NCI-H2171 treated with DMSO at 0.1 percent for 48 hours (cell line): ENCODE measurements at places on chromosomes 13 and 19.

- no peak for DNase-seq
Measured at GRCh38 chr13:77521194-77521593, 14.3 kb upstream of the SCEL start.

DNA sequence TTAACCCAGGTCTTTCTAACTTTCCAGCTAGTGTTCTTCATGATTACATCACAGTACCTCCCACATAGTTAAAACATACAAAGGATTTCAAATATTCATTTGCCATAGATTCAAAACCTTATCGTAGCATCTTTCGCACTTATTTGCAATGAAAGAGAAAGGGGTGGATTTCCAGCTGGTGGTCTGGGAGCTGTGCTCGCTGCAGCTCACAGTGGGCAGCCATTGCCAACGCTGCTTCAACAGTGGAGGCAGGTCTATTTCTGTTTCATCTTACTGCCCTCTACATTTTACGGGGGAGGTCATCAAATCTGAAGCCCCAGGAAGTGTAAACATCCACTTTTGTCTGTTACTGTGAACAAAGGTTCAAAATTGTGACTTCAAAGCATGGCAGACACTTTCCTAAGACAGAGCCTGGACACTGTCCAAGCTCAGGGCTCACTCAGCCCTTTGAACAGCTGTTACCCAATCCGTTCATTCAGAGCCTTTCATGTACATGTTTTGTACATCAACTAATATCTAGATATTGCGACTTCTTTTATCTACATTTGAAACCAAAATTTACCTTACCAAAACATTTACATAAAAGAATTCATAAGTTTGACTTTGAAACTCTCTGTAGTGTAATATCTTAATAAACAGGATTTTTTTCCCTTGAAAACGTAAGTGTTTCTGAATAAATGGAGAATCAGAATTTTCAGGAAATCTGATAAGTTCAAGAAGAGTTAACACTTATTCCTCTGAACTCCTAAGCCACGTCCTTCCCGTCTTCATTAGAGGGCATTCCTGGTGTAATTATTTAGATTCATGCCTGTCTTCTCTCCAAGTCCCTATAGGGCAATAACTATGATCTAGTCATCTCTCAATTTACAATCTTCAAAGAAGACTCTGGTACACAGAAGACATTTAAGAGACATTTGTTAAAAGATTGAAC lies 25.1 kb downstream of the STARD13 start:
- no peak for DNase-seq

- DNase-seq: peak; percentile 94
Measured at GRCh38 chr19:45469132-45469944, 1.5 kb downstream of the FOSB start.

DNA sequence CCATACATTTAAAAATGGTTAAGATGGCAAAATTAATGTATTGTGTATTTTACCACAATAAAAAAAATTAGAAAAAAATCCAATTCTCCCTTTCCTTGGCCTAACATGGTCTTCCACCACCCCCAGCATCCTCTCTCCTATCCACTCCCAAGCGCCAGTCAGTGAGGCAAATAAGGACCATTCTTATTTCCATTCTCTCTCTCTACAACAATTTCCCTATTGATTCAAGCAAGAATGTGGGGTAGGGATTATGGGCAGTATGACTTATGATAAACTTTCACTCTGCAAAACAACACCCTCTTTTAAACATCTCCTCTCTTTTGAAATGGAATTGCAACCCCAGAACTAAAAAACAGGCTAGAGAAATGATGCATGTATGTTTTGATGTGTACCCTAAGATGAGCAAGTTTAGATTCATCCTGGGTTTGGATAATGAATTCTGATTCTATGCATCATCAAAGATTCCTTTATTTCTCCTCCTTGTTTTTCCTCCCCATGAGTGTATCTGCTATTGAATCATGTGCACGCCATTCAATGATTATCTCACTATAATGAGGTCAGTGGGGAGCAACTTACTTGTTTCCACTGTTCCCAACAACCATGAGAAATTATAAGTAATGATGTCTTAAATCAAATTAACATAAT lies 3.5 kb downstream of the STARD13 start:
- no peak for DNase-seq

- DNase-seq: no peak
Measured at GRCh38 chr13:106610486-106610885, 42.5 kb upstream of the ARGLU1 start.

DNA sequence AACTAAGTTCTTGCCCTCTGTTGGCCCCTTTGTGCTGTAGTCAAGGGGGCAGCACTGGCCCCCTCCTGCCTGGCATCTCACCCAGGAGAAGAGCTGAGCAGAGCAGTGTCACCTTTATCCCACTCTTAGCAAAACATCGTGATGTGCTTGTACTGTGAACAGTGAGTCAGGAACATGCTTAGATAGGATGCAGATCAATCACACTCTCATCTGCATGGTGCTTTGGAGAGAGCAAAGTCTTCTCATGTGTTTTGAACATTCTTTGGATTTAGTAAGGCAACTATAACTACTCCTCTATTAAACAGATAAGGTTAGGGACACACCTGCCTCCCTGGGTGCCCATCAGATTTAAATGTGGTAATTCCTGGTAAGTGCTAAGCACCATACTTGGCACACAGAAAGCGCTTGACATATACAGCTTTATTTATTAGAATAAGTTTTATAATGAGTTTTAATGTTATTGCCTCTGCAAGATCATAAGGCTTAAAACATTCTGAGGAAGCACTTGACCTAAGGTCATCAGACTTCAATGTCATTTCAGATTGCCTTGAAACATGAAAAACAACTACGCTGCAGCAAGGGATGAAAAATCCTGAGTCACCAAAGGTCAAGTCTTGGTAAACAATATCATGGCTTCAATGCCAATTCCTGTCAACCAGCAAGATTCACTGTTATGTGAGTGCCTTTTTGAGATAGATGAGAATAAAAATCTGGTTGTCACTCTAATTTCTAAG lies 82.4 kb upstream of the IRS2 start:
- DNase-seq: no peak

- no peak for DNase-seq
Measured at GRCh38 chr13:113283904-113284303, 13.1 kb upstream of the LAMP1 start.

DNA sequence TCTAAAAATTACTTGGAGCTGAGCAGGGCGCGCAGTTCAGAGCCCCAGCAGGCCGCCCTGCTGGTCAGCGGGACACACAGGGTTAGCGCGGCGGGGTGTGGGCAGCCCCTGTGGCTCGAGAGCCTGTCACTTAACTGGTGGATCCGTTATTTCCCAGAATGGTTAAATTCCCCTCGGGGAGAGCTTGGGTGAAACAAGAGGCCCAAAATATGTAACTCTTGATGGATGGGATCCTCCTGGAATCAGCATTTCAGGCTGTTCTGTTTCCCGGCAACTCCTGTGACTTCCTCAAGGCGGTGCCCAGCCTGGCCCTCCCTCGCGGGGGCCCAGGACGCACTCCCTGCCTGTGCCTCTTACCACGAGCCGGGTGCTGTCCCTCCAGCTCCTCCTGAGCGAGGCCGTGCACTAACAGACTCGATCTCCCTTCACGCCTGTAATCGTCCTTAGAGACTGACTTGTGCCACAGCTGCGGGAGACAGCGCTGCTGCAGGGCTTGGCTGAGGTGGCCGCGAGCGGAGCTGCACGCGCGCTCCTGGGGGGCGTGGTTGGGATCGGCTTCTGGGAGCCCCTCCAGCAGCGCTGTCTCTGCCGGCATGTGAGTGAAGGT lies 9.7 kb downstream of the PTBP1 start:
- no peak for DNase-seq

DNA sequence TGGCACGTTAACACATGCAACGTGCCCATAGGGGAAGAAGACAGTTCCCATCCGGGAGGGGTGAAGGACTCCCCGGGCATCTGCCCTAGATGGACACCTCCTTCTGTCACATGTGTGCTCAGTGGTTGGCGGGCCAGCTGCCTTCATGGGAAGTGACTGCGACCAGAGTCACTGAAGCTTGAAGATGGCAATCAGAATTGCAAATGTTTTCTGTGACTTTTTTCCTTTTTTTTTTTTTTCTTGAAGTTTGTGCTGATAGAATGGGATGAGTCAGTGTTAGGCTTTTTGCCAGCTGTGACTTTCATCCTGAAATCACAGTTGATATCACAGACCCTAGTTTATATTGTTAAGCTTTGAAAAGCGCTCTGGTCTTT lies 109.2 kb upstream of the MCF2L start:
- peak; percentile 58 for DNase-seq

DNA sequence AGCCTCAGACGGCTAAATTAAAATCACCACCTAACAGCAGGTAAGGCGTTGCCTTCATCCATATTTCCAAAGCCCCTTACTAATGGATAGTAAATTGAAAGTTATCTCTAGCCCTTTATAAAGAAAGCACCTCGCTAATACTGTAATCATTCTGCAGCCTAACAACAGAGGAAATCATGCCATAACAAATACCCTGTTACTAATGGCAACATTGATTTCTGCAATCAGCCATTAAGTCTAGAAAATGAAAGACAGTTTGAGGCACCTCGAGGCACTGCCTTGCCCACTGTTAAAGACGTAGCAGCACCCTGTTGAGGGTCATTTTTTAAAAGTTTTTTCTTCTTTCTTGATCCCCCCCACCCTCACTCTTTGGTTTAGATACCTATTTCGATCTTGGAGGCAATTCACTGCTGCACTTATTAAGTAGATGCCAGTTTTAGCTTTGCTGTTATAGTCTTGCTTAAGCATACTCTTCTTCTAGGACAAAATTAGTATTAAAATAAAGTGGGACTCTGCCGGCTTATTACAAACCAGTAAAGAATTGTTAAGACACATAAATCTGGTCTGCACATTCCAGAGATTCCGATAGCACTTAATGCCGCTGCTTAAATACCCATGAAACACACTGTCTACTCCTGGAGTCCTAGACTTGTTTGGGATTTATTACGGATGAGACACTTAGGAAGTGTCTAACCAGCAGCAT lies 74.8 kb downstream of the ZNF536 start:
- no peak for DNase-seq

DNA sequence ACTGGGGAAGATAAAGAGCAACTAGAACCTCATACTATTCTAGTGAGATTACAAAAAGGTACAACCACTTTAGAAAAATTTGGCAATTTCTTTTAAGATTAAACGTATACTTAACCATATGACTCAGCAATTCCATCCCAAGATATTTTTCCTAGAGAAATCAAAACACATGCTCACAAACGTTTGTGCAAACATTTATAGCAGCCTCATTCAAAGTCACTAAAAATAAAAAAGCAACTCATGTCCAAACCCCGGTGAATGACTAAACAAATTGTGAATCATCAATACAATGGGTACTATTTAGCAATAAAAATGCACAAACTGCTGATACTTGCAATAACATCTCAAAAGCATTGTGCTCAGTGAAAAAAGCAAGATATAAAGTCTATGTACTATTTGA lies 121.5 kb downstream of the FRY start:
- no peak for DNase-seq

GRCh38 chr13:112643759-112644459 lies 45.9 kb upstream of the ATP11A start:
- DNase-seq: peak; percentile 23

DNA sequence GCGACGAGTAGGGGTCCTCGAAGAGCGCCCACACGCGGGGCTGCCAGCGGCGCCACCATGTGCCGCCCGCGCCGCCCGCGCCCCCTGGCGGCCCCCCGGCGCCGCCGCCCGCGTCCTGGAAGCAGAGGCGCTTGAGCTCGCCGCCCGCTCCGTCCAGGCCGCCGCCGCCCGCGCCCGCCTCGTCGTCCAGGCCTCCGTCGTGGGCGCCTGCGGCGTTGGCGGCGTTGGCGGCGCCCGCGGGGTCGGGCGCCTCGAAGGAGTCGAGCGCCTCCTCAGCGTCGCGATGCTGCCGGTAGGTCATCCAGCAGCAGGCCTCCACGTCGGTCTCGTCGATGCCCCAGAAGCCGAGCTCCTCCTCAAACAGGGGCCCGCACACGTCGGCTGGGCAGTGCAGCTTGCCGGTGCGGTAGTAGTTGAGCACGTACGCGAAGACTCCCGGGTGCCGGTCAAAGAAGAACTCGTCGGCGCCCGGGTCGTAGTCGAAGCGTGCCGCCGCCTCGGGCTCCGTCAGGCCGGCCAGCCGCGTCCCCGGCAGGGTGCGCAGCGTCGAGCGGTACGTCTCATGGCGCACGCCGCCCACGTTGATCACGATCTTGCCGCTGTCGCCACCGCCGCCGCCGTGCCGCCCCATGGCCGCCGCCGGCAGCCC lies 829 bp downstream of the KCNC3 start:
- DNase-seq: peak; percentile 29

GRCh38 chr19:31583148-31583547 lies 233.9 kb upstream of the TSHZ3 start:
- no peak for DNase-seq

DNA sequence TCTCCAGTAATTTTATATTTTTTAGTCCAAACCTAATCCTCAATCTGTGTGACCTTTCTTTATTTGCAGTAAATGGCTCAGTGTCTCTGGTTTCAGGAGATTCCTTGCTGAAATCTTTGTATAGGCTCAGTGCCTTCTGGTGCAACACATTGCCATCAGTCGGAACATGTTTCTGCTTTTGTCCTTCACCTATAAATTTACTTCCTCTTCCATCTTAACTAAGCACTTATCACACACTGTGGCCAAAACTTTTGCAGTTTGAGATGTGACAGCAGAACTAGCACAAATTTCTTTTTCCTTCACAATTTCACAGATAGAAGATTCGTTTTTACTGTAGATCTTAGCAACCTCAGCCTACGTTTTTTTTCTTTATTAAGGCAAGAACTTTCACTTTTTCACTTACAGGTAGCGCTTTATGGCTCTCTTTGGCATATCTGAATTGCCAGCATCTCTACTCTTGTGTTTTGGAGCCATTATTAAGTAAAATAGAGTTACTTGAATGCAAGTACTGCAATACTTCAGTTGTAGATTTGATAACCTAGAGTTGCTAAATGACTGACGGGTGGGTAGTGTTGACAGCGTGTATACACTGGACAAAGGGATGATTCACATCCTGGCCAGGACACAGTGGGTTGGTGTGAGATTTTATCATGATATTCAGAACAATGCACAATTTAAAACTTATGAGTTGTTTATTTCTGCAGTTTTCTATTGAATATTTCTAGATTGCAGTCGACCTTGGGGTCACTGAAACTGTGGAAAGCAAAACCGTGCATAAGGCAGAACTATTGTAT lies 44.3 kb downstream of the NDFIP2 start:
- no peak for DNase-seq

GRCh38 chr19:45021971-45022370 lies 16.9 kb upstream of the CLASRP start:
- no peak for DNase-seq
